ENCODE measurements at places on chromosomes 2 and 18. TPM values are rescaled to one million over a fixed set of nuclear protein-coding genes. Genes with fewer than 3 reads are reported as not detected.

The SPC25 gene
- total RNA-seq: 0.99 TPM

GRCh38 chr2:196000551-196000950 lies 68.1 kb downstream of the DNAH7 start:
- no peak overlapping the region for H3K4me3 ChIP-seq
- no peak overlapping the region for H3K27ac ChIP-seq
- no peaks in the 10 kb centered on the region for H3K27me3 ChIP-seq
- H3K36me3 ChIP-seq: no peaks in the 10 kb centered on the region
- no peaks in the 10 kb centered on the region for H3K4me1 ChIP-seq
- no peak for DNase-seq

The WIPF1 gene
- 8.5 TPM for total RNA-seq

GRCh38 chr2:197576631-197577030 lies 60.8 kb downstream of the MOB4 start:
- DNase-seq: no peak
- H3K27me3 ChIP-seq: no peaks in the 10 kb centered on the region
- no peaks in the 10 kb centered on the region for H3K36me3 ChIP-seq
- H3K4me3 ChIP-seq: no peak overlapping the region

GRCh38 chr2:199470672-199471442 lies 13.1 kb upstream of the SATB2 start:
- DNase-seq: no peak
- H3K27me3 ChIP-seq: no peaks in the 10 kb centered on the region
- peaks cover 6% of the 10 kb centered on the region for H3K4me1 ChIP-seq
- H3K36me3 ChIP-seq: no peaks in the 10 kb centered on the region
- peak overlapping the region; percentile 5 for H3K4me3 ChIP-seq

GRCh38 chr2:191295088-191295487 lies 49.9 kb downstream of the MYO1B start:
- no peaks in the 10 kb centered on the region for H3K36me3 ChIP-seq
- no peak for DNase-seq
- no peaks in the 10 kb centered on the region for H3K4me1 ChIP-seq

The ITPRIPL1 gene
- 14.0 TPM for total RNA-seq

The LAMA1 gene
- total RNA-seq: 146 TPM

- H3K27ac ChIP-seq: no peak overlapping the region
- H3K4me1 ChIP-seq: no peaks in the 10 kb centered on the region
- no peaks in the 10 kb centered on the region for H3K36me3 ChIP-seq
- DNase-seq: no peak
- no peak overlapping the region for H3K4me3 ChIP-seq
Measured at GRCh38 chr2:36343606-36344005, 12.0 kb upstream of the CRIM1 start.

The HAUS1 gene
- total RNA-seq: 31.1 TPM

The SOX11 gene
- 0.08 TPM for total RNA-seq

- H3K27me3 ChIP-seq: no peaks in the 10 kb centered on the region
- no peaks in the 10 kb centered on the region for H3K4me1 ChIP-seq
- no peaks in the 10 kb centered on the region for H3K36me3 ChIP-seq
- DNase-seq: no peak
- H3K4me3 ChIP-seq: no peak overlapping the region
Measured at GRCh38 chr18:30970196-30970816, 72.2 kb downstream of the DSC3 start.

Data from testis (tissue), 5 donors.